PC-3 (cell line): ENCODE measurements at places on chromosomes 5 and 9. TPM values are rescaled to one million over a fixed set of nuclear protein-coding genes. Genes with fewer than 3 reads are reported as not detected.

Gene SLC6A19
- not detected in 2 replicates for total RNA-seq

GRCh38 chr5:71705421-71705820 lies 13.7 kb upstream of the CARTPT start:
- DNase-seq: no peak

Gene MATR3
- 139 and 162 TPM in 2 replicates for total RNA-seq

DNA sequence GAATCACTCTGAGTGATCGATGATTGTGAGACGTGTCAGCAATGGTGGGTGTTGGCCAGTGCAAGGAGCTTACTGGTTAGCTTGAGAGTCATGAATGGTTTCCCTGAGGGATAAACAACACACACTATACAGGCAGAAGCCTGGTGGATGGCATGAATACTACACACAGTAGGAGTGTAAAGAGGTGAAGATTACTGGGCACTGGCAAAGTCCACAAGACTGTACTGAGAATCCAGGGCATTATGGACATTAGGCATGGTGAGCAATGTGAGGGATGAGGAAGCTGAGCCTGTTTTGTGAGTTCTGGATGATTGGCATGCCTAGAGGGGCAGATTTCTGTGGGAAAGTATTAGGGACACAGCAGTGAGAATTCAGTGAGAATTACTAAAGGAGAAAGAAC lies 71.3 kb downstream of the KDM4C start:
- DNase-seq: peak; percentile 69

Gene ACSL6
- 0.15 and 0.35 TPM in 2 replicates for total RNA-seq

GRCh38 chr9:136220017-136220729 lies 15.2 kb upstream of the LHX3 start:
- DNase-seq: peak; percentile 79

Gene CRB2
- not detected in 2 replicates for total RNA-seq

DNA sequence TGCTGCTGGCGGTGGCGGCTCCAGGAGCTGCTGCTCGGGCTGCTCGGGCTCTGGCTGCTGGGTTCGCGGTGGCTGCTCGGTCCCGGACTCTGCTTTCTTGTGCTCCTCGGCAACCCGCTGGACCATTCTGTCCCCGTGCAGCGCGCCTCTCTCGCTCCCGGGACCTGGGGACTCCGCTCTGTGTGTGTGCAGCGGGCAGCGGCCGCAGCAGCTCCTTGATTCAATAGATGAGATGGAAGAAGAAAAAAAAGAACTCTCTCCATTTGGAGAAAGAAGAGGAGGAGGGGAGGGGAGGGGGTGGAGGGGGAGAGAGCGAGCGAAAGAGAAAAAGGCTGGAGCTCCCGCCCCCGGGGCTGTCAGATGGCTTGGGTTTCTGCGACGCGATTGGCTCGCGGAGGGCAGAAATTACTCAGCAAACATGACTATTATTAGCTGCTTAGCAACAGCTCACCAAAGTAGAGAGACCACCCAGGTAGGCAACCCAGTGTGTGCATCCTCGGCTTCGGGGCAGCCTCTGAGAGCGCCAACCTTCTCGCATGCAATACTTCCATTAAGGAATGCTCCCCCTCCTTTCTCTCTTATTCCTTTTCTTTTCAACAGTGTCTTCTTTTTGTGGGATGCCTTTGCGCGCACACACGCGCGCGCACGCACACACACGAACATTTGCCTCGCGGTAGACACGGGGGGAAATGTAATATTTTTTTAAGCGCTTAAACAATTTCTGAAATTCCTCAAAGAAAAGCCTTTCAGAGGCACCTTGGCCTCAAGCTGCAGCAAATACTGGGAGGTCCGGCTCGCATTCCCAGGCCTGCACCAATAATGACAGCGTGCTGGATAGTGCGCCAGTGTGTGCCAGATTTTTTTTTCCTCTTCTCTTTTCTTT lies 7.6 kb downstream of the PTCH1 start:
- peak; percentile 74 for DNase-seq

Gene GRIN3A
- not detected in 2 replicates for total RNA-seq

GRCh38 chr9:5113523-5113922 lies 71.9 kb downstream of the INSL6 start:
- DNase-seq: no peak

DNA sequence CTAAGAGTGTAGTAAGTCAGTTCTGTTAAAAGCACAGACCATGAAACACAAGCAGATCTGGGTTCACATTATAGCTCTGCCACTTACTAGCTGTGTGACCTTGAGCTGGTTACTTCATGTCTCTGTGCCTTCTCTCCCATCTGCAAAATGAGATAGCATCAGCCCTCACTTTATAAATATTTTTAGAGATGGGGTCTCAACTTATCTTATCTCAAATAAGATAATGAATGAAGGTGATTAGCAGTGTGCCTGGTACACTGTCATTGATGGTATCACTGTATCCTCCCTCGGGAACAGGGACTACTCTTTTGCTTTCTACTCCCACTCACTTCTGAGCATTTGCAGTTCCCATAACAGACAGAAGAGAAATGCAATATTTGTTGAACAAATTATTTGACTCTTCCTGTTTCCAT lies 52.4 kb downstream of the GALNT10 start:
- no peak for DNase-seq

DNA sequence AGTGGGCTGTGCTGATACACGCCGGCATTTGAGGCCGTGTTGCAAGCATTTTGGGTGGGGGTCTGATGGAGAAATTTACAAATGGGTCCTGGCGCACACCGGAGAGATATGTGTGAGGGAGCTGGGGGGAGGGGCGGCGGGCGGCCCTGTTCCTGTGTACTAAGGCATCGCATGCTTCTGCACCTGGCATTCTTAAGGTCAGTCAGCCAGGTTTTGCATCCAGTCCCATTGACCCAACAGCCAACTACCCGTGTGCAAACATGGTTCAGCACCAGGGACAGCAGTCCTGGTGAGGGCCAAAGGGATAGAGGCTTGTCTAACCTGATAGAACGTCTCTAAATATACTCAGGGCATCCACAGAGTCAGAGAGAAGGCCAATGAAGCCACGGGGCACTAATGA lies 839 bp downstream of the GABRG2 start:
- peak; percentile 65 for DNase-seq

Gene CXXC5
- total RNA-seq: 31.1 and 42.4 TPM in 2 replicates

GRCh38 chr9:89878687-89879086 lies 273.9 kb downstream of the GADD45G start:
- DNase-seq: no peak

Gene FABP6
- 2.0 TPM in 1 of 2 replicates, not detected in the other for total RNA-seq

GRCh38 chr5:167576126-167576525 lies 715.3 kb upstream of the WWC1 start:
- no peak for DNase-seq

- no peak for DNase-seq
Measured at GRCh38 chr5:80097451-80097850, 62.3 kb downstream of the THBS4 start.

DNA sequence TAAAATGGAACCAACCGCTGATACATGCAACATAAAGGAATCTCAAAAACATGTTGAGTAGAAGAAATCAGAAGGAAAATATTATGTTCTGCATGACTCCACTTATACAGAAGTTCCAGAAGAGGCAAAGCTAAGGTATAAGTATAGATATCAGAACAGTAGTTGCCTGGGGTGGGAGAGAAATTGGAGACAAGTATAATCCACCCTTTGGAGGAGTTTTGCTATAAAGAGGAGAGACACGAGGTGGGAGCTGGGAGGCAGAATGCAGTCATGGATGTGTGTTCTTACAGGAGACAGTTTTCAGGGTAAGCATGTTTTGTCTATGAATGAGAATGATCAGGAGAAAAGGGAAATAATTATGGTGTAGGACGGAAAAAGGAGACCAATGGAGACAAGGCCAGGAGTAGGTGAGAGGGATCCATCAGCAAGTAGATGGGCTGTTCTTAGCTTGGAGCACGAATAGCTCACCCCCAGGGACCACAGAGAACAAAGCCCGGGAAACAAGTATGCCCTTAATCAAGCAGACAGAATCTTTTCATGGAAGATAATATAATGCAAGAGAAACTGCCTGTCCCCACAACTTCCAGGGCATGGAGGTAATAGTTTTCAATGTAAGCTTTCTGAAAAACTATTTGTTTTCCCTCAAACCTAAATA lies 72.2 kb downstream of the MED27 start:
- no peak for DNase-seq
